ENCODE measurements at places on chromosomes 11 and 22. TPM values are rescaled to one million over a fixed set of nuclear protein-coding genes. Genes with fewer than 3 reads are reported as not detected.

- peak; percentile 65 for DNase-seq
- H3K4me3 ChIP-seq: no peak overlapping the region
- peak overlapping the region; percentile 68 for H3K27ac ChIP-seq
- peaks cover 46% of the 10 kb centered on the region for H3K36me3 ChIP-seq
- peaks cover 61% of the 10 kb centered on the region for H3K4me1 ChIP-seq
- no peaks in the 10 kb centered on the region for H3K27me3 ChIP-seq
Observed at GRCh38 chr22:42905702-42906183, 48.7 kb upstream of the ARFGAP3 start.

DNA sequence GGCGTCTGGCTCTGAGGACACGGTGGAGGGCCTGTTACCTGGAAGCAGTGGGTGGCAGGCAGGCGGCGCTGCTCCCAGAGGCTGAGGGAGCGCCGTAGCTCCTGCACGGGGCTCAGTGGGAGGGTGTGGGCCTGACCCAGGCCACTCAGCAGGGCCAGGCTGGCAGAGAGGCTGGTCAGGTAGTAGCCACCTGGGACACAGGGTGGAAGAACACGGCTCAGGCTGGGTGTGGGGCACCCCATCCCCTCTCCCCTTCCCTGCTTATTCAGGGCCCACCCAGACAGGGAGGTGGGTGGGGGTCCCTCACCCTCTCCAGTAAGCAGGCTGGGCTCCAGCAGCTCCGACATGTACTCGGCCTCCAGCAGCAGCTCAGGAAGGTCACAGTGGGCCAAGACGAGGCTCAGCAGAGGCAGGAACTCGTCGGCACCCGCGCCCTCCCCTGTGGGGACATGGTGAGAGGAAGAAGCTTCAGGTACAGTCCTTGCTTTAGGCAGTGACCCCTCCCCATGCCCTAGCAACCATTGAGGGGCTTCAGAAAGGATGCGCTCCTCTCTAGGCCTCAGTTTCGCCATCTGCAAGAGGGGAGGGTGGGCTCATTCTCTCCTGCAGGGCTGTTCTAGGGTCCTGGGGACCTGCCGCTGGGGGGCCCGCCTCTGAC is 2.9 kb downstream of the RIN1 start:
- peaks cover 36% of the 10 kb centered on the region for H3K4me1 ChIP-seq
- no peak overlapping the region for H3K27ac ChIP-seq
- no peaks in the 10 kb centered on the region for H3K27me3 ChIP-seq
- H3K4me3 ChIP-seq: no peak overlapping the region
- peaks cover 32% of the 10 kb centered on the region for H3K36me3 ChIP-seq
- peak; percentile 30 for DNase-seq

The FGF3 gene
- not detected for total RNA-seq

The OR52N1 gene
- not detected for total RNA-seq

DNA sequence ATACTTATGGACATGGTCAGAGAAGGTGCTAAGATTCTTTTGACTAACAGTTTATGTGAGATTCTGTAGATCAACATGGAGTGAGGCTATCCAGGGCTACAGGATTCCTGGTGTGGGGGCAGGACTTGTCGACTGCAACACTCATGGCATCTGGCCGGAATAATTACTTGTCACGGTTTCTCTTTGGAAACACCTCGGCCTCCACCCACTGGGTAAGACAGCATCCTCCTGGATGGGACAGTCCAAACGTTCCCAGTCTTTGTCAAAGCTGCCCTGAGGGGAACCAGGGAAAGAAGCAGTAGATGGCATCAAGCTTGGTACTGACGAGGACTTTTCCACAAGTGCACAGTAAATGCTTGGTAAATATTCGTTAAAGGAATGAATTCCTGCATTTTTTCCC is 762.8 kb downstream of the BRD1 start:
- no peak for DNase-seq
- no peak overlapping the region for H3K4me3 ChIP-seq
- no peaks in the 10 kb centered on the region for H3K4me1 ChIP-seq
- H3K27ac ChIP-seq: no peak overlapping the region
- peaks cover 28% of the 10 kb centered on the region for H3K27me3 ChIP-seq

The HOATZ gene
- total RNA-seq: 15.0 TPM

- no peak overlapping the region for H3K27ac ChIP-seq
- H3K4me1 ChIP-seq: peaks cover 12% of the 10 kb centered on the region
- H3K4me3 ChIP-seq: no peak overlapping the region
Observed at GRCh38 chr22:47040486-47041270, 278.2 kb downstream of the TBC1D22A start.

DNA sequence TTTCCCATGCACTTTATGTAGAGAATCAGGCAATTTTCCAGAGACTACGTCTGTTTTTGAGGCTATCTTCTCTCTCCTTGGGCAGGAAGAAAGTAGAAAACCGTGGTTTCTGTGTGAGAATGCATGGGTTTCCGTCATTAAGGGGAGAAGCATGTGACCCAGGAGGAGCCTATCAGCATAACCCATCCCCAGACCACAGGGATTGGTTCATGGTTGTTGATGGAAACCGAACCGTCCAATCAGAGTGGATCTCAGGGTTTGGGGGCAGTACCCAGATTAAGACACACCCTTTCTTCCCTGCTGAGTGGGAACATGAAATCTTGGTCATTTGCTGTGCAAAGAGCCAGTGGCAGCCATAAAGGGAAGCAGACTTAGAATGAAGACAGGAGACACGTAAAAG is 517.8 kb downstream of the MN1 start:
- H3K27ac ChIP-seq: no peak overlapping the region
- no peak for DNase-seq

DNA sequence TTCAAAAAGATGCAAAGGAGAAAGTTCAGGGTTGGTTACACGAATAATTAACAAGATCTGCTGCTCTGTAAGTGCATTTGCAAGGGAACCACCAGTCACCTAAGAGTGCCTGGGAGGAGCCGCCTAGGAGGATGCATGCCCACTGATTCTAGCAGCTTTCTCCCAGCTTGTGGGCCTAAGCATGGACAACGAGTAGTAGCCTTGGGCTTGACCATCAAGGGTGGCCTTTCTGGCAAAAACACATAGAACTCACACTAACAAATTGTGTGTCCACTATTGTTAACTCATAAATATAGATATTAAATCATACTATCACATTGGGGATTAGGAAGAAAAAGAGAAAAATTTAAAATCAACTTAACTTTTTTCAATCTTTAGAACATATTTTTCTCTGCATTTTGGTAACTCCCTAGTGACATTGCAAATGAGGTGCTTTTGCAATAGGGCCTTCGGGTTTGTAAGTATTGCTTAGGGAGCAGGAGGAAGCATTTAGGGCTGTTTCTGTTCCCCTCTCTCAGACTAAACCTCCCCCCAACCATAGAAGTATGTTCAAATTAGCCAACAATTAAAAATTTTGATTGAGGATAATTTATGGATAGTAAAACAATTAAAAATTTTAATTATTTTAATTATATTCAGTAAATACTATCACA is 57.3 kb upstream of the CEP295 start:
- H3K4me1 ChIP-seq: no peaks in the 10 kb centered on the region
- no peak for DNase-seq
- no peaks in the 10 kb centered on the region for H3K36me3 ChIP-seq
- H3K27ac ChIP-seq: no peak overlapping the region
- H3K4me3 ChIP-seq: no peak overlapping the region

DNA sequence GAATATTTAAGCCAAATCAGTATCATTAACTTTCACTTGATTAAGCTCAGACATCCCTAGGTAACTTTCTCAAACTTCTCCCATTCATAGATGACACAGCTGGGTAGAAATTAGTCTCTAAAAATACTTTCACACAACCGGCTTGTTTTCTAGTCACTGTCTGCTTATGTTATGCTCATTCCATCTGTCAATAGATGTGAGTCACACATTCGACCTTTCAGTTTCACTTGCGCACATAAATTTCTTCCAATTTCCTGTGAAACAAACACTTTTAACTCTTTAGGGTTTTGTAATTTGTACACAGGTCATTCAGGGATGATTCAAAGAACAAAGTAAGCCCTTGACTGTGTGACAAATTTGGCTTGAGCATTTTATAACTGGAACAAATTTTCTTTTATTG is 723.0 kb downstream of the KCNA4 start:
- H3K27me3 ChIP-seq: no peaks in the 10 kb centered on the region
- H3K27ac ChIP-seq: no peak overlapping the region
- no peak for DNase-seq
- no peak overlapping the region for H3K4me3 ChIP-seq

The RIMBP3B gene
- total RNA-seq: 0.21 TPM

DNA sequence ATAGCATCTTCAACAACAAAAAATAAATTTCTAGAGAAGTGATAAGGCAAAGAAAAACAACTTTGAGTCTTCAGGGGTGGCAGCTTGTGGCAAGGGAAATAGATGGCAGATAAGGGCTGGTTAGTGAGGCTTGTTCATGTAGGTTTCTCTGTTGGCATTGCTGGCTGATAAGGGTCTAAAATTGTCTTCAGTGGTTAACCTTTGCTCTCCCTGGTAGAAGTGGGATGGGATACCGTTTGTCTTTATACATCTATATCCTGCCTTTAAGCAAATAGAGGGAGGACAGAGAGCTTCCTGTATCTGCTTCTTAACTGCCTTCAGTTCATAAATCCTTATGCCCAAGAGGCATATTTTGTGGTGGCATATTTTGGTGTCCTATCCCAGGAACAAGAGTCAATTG is 57.1 kb downstream of the TRAF6 start:
- peaks cover 16% of the 10 kb centered on the region for H3K36me3 ChIP-seq
- H3K4me3 ChIP-seq: no peak overlapping the region
- DNase-seq: no peak
- no peaks in the 10 kb centered on the region for H3K27me3 ChIP-seq

GRCh38 chr11:123707206-123707605 is 34.3 kb downstream of the ZNF202 start:
- H3K4me3 ChIP-seq: no peak overlapping the region
- H3K4me1 ChIP-seq: no peaks in the 10 kb centered on the region
- no peaks in the 10 kb centered on the region for H3K36me3 ChIP-seq
- no peak for DNase-seq
- H3K27ac ChIP-seq: no peak overlapping the region
- peaks cover 10% of the 10 kb centered on the region for H3K27me3 ChIP-seq

The GP1BB gene
- 2.8 TPM for total RNA-seq

The RAD9A gene
- 28.9 TPM for total RNA-seq

The CLDN5 gene
- 213 TPM for total RNA-seq

The OR8K3 gene
- not detected for total RNA-seq

GRCh38 chr11:37896016-37896415 is 1298.0 kb upstream of the RAG2 start:
- H3K36me3 ChIP-seq: no peaks in the 10 kb centered on the region
- DNase-seq: no peak
- H3K4me1 ChIP-seq: no peaks in the 10 kb centered on the region
- H3K27ac ChIP-seq: no peak overlapping the region
- no peaks in the 10 kb centered on the region for H3K27me3 ChIP-seq

DNA sequence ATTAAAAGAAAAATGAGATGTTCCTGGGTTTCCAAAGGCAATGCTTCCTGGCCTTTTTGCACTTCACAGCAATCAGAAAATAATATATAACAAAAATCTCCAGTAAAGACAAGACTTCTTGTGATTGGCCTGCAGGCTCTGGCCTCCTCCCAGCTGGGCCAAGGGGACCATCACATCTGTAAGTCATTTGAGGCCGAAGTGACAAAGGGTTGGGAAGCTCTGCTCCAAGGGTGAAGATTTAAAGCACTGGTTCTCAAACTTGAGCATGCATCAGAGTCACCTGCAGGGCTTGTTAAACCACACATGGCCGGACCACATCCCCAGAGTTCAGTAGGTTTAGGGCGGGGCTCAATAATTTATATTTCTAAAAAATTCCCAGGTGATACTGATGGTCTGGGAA is 32.1 kb downstream of the ARFGAP2 start:
- H3K4me3 ChIP-seq: no peak overlapping the region
- no peaks in the 10 kb centered on the region for H3K27me3 ChIP-seq
- H3K27ac ChIP-seq: no peak overlapping the region
- H3K4me1 ChIP-seq: peaks cover 10% of the 10 kb centered on the region

DNA sequence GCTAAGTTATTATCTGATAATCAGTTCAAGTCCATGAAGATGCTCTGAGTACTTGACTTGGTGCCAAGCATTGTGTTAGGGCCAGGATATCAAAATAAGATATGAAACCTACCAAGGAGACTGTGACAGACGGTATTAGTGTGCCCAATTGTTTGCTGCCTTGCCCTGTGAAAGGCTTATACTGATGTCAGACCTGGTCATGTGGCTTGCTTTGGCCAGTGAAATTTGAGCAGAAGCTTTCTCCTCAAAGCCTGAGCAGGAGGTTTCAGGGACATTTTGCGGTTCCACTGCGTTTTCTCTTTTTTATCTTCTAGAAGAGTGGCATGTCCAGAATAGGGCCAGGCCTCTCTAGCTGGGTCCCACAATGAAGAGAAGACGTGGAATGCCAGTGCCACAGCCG is 15.8 kb upstream of the PKNOX2 start:
- H3K27me3 ChIP-seq: peaks cover 2% of the 10 kb centered on the region
- no peak overlapping the region for H3K4me3 ChIP-seq
- H3K4me1 ChIP-seq: no peaks in the 10 kb centered on the region
- H3K36me3 ChIP-seq: no peaks in the 10 kb centered on the region
- no peak overlapping the region for H3K27ac ChIP-seq

DNA sequence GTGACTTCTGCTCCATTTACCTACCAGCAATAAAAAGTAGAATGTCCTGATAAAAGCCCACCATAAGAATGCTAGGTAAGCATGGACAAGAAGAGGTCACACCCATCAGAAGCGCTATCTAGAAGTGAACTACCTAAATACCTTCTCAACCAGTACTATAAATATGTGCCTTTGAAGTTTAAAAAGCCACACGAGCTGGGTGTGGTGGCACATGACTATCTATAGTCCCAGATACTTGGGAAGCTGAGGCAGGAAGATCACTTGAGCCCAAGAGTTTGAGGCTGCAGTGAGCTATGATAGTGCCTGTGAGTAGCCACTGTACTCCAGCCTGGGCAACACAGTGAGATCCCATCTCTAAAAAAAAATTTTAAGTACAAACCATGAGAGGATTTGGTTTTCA is 66.7 kb downstream of the PACSIN2 start:
- H3K4me1 ChIP-seq: peaks cover 60% of the 10 kb centered on the region
- no peak for DNase-seq
- H3K27ac ChIP-seq: no peak overlapping the region

DNA sequence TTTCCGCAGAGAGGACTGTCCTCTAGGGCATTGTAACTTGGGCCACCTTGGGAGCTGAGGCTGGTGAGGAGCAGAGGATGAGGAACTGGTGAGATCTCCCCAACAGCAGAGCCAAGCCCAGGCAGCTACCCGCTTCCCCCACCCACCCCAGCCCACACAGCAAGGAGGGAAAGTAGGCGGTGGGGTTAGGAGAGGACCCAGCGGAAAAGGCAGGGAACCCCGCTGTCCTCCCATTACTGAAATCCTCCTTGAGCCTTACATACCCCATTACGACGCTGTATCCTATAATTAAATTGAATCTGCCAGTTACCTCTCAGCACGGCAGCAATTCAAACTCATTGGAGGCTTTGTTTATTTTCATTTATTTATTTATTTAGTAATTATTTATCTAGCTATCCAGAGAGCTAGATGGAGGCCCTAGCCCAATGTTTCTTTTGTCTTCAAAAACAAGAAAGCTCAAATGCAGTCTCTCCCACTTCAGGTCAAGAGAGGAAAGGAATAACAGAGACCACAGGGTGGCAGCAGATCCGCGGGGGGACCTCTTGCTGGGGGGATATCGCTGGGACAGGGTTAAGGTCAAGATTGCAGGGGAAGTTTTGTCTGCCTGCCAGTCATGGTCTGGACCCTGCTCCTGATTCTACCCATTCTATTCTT is 218.0 kb downstream of the ST3GAL4 start:
- H3K27me3 ChIP-seq: peaks cover 4% of the 10 kb centered on the region
- no peak overlapping the region for H3K4me3 ChIP-seq

The MMP20 gene
- not detected for total RNA-seq

The LSP1 gene
- 90.4 TPM for total RNA-seq

The SCN3B gene
- total RNA-seq: 3.2 TPM
